T47D (cell line): ENCODE measurements at places on chromosomes 3 and 15.
A peak's percentile ranks its signal among the peaks of the same experiment; 100 is the strongest.

- no peak for DNase-seq
Observed at GRCh38 chr3:175857666-175858270, 998.6 kb downstream of the NAALADL2 start.

DNA sequence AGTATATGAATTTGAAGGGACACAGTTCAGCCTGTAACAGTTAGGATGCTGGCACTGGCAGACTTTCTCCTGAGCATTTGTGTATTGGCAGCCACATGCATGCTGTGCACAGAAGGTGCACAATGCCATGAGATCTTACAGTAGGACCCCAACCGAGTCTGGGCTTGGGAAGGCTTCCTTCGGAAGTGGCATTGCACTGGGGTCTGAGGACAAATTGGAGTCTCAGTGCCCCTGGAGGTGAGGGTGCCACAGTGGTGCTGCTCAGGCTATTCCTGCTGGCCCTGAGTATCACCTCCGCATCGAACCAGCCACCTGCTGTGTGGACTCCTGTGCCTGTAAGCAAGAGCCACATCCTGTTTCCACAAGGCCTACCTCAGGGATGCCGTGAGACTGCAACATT is 99.5 kb downstream of the DNAJB8 start:
- DNase-seq: no peak

DNA sequence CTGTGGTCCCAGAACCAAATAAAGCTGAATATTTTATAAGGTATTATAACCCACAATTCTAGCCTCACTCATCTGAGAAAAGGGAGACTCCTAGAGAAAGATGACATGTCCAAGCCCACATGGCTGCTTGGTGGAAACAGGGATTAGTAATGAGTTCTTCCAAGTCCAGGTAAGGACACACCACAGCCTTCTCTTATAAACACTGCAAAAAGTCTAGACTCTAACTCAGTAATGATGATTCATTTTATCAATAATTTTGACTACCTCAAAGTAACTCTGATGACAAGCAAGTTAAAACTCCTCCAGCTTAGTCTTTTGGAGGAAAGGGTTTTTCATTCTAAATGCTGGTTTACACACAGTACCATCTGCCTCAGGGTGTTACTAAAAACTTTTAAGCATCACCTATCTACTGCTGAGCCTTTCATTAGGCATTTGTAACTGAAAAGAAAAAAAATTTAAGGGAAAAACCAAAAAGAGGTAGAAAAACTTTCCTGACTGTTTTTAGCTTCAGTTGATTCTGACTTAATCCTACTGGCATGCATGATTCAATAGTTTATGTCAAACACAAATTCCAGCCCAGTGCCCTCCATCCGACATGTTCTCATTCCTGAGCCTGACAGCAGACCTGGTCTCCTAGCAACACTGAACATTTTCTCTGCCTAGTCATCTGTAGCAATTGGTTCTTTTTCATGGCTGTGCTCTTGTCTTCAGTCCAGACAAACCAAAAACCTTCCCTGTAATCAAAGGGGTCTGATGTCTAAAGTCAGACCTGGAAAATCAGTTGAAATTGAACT is 43.9 kb downstream of the P3H2 start:
- peak; percentile 47 for DNase-seq

- DNase-seq: no peak
Observed at GRCh38 chr3:50604628-50605588, 6.7 kb downstream of the CISH start.

- no peak for DNase-seq
Observed at GRCh38 chr3:9279966-9280365, 30.5 kb upstream of the SRGAP3 start.

- DNase-seq: no peak
Observed at GRCh38 chr15:91941871-91942658, 88.6 kb downstream of the SLCO3A1 start.

GRCh38 chr3:13193320-13194284 is 120.4 kb upstream of the IQSEC1 start:
- no peak for DNase-seq

GRCh38 chr3:180705619-180706018 is 26.3 kb upstream of the CCDC39 start:
- DNase-seq: no peak

DNA sequence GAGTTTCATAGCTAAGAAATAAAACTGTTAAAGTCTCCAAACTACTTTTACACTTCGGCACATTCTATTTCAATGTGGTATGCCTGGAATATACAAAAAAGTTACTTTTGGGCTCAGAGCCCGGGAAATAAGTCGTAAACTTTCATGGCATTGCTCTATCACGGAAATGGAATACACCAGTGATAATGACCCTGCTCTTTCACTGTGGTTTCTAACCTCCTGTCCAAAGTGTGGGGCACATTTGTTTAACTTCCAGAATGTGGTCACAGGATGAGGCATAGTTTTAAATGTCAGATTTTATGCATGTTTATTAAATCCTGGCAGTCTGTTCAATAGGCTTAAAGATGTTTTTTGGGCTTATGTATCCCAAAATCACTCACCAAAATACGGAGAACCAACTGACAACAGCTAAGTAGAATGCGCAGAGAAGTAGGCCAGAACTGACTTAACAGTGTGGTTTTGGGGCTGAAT is 5.1 kb downstream of the CXCR6 start:
- DNase-seq: no peak

DNA sequence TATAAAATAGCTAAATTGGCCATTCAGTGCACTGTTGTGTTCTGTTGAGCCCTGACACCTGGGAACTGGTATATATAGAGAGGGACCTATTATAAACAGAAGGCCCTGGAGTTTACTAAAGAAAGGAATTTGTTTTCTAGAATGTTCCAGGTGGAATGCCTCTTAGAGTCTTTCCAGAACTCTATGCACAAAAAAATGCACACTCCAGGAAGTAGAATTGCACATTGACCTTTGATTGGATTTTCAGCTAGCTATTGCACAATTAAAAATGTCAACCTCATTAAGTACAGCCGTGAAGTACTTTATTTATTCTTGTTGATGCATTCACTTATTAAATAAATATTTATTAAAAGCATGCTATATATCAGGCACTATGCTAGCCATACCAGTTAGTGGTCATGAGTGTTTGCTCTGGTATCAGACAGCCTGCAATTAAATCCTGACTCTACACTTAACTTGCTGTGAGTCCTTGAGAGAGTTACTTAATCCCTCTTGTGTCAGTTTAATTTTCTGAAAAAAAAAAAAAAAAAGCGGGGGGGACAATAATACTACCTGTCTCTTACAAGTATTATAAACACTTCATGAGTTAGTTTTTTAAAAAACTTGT is 40.8 kb downstream of the NDUFB4 start:
- no peak for DNase-seq

- no peak for DNase-seq
Observed at GRCh38 chr3:148932972-148933371, 58.4 kb upstream of the GYG1 start.

GRCh38 chr3:176741664-176742047 is 455.6 kb downstream of the TBL1XR1 start:
- DNase-seq: no peak

GRCh38 chr15:90301707-90302300 is 36.3 kb downstream of the NGRN start:
- DNase-seq: no peak

DNA sequence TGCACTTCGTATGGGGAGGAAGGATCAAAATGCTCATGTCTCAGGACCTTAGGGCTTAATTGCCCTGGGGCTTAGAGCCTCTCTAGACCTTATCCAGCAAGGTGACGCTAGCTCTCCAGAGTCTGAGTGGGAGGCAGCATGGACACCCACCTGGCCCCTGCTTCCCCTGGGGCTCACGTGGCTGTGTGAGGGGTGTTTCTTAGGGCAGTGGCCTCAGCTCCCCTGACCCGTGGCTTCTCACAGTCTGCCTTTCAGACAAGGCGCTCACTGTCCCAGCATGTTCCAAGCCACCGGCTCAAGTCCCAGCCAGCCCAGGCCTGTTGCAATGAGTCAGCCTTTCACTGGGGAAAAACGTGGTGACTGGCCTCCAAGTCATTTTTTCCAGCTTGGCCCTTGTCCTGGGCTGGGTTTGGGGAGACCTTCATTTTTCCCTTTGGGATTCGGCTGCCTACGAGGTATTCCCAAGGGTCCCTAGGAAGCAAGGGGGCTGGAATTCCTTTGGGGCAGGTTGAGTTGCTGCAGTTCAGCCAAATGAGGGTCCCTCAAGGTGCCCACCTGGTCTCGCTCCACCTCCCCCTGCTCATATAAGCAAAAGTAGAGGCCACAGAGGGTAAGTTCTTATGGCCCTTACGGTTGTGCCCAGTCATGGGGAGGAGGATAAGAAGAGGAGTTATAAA is 15.7 kb downstream of the BHLHE40 start:
- DNase-seq: no peak

DNA sequence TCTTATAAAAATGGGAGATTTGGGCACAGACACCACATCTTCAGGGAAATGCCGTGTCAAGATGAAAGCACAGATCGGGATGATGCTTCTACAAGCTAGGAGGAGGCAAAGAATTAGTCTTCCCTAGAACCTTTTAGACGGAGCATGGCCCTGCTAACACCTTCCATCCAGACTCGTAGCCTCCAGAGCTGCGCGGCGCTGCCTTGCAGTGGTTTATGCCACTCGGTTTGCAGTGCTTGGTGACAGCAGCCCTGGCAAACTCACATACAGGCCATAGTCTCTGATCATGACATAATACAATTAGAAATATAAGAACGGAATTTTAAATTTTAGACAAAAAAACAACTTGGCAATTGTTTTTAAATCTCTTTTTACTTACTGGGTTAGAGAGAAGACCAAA is 37.1 kb upstream of the SLC41A3 start:
- DNase-seq: no peak

DNA sequence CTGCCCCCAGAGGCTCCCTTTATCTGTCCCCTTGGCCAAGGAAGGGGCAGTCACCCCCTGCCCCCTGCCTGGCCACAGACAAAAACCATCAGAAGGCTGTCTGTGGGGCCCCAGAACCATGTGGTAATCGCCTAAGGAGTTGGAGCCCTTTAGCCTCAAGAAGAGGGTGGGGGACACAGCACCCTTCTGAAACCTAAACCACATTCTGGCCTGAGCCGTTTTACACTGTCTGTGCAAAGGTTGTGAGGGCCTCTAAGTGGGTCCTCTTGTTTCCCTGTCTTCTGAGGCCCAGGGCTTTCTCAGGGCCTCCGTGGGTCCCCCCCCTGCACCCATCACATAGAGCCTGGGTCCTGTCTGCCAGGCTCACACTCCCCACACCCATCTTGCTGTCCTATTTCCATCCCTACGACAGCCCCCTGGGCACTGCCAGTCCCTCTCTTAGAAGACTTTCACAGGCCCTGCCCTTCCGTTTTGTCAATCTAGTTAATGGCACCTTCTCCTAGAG is 17.9 kb upstream of the RPUSD3 start:
- DNase-seq: no peak

DNA sequence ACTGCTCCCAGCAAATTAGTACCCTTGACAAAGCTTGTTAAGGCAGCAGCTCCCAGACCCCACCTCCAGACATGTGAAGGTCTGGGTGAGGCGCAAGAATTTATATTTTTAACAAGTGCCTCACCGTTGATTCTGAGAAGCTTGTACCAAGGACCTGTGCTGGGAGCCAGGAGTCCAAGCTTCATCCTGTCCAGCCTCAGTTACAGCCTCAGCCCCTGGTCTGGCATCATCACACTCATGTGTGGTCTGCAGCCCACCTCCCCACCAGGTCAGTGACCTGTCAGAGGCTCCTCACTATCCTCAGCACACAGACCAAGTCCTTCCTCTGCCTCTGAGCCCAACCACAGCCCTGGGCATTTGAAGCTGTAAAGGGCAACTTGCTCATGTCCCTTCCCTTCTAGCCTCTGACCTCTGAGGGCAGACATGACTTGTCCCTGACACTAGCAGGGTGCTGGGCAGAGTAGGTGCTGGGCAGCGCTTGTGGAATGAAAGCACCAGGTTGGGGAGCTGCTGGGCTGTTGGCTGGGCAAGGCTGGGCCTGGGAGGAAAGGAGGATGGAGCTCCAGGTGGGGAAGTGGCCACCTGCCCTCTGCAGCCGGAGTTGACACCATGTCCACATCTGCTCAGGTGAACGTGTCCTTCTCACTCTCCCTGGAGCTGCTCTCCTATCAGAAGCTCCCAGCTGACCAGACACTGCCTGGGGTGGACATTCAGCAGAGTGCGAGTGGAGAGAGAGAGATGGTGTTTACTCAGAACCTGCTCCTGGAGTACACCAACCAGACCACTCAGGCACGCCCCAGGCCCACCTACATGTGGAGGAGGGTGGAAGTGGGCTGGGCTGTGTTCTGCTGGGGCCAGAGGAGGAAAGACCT is 16.9 kb downstream of the ACAA1 start:
- DNase-seq: no peak

GRCh38 chr3:194450341-194450740 is 36.5 kb downstream of the ATP13A3 start:
- no peak for DNase-seq

DNA sequence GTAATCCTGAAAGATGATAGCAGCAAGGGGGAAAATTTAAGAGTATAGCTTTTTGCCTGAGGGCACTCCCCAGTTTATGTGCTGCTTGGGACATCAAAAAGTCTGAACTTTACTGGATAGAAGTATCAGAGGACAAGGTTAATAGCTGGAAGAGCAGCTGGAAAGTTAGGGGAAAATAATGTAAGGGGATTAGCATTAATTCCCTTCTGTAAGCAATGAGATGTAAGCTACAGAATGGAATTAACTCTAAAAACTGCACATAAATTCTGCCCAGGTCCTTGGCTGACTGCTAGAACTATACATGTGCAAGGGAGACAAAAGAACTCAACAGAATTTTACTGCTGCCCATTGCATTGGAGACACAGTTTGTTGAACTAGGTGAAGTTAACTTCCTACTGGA is 55.6 kb downstream of the ATP11B start:
- no peak for DNase-seq

GRCh38 chr3:148833223-148833622 is 5.6 kb downstream of the CPB1 start:
- DNase-seq: no peak

DNA sequence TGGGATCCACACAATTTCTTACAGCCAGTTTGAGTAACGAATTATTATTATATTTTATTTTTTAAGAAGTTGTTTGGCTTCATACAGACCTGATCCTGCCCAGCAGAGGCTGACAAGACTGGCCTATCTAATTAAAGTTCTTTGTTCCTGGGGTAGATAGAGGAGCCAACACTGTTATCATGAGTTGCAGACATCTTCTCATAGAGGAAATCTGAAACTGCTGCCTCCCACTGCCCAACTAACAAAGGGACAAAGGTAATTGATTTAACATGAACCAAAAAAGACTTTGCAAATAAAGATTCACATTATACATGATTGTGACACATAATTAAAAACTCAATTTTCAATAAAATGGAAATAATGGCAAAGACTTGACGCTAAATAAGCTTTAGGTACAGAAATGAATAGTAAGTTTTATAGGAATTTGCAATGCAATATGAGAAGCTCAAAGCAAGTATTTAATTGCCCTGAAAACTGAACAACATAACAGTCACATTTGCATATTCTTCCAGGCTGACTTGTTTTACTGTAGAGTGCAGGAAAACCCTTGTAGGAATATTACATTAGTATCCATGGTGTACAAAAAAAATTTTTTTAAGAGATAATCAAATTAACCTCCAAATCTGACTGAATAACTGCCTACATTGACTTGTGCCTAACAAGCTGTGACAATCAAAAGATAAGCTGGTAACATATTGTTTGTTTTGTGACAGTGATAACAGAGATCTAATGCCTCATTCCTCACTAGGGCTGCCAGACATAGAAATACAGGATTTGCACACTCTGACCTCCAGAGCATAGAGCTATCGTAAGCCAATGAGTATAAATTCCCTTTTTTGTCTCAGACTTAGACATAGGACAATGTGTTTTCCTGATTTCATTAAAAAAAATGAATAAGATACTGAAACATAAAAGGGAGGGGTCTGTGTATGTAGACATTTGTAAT is 273.2 kb downstream of the MFSD1 start:
- no peak for DNase-seq

- no peak for DNase-seq
Observed at GRCh38 chr3:38646062-38646461, 3.4 kb downstream of the SCN5A start.

- no peak for DNase-seq
Observed at GRCh38 chr15:83365370-83365938, 81.0 kb upstream of the BNC1 start.
